ENCODE measurements at places on chromosomes 7 and 10. TPM values are rescaled to one million over a fixed set of nuclear protein-coding genes. Genes with fewer than 3 reads are reported as not detected.

- peaks cover 56% of the 10 kb centered on the region for H3K27me3 ChIP-seq
- no peak overlapping the region for H3K4me3 ChIP-seq
- no peak for DNase-seq
- no peaks in the 10 kb centered on the region for H3K36me3 ChIP-seq
- no peaks in the 10 kb centered on the region for H3K4me1 ChIP-seq
Observed at GRCh38 chr7:41698726-41699125, 4.2 kb downstream of the INHBA start.

GRCh38 chr10:104351061-104351702 is 2.5 kb upstream of the CFAP58 start:
- H3K4me3 ChIP-seq: no peak overlapping the region
- H3K36me3 ChIP-seq: peaks cover 1% of the 10 kb centered on the region
- H3K27ac ChIP-seq: no peak overlapping the region
- no peak for DNase-seq

GRCh38 chr10:11120711-11121110 is 103.0 kb downstream of the CELF2 start:
- H3K36me3 ChIP-seq: peaks cover 7% of the 10 kb centered on the region
- no peak overlapping the region for H3K27ac ChIP-seq
- DNase-seq: no peak
- no peaks in the 10 kb centered on the region for H3K4me1 ChIP-seq
- peaks cover 4% of the 10 kb centered on the region for H3K27me3 ChIP-seq

The SFTPA1 gene
- total RNA-seq: not detected

The TBXAS1 gene
- 1.7 TPM for total RNA-seq

The OR6B1 gene
- not detected for total RNA-seq

DNA sequence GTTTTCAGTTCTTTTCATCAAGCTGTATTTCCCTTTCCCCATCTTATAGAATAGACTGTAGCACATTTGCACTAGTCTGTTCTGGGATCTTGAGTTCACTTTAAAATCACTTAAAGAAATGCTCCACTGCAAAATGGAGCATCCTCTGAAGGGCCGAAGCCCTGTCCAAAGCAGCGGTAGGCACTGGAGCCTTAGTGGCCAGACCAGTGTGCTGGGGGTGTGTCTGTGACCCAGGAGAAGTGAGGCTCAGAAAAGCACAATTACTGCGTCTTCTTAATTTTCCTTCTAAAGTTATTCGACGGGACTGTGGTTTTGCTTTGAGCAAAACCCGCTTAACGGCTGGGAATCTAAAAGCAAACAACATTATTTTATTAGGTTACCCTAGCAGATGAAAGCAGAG is 205.7 kb downstream of the SLC25A13 start:
- H3K36me3 ChIP-seq: peaks cover 4% of the 10 kb centered on the region
- H3K27me3 ChIP-seq: peaks cover 6% of the 10 kb centered on the region
- no peaks in the 10 kb centered on the region for H3K4me1 ChIP-seq

All from activated CD8-positive, alpha-beta memory T cell treated with anti-CD3 and anti-CD28 coated beads, Interleukin-2, amount 10 ng/mL, durations not matched to agents 7 days and 5 days (primary cell).